ENCODE measurements at places on chromosomes 3 and 15.

DNA sequence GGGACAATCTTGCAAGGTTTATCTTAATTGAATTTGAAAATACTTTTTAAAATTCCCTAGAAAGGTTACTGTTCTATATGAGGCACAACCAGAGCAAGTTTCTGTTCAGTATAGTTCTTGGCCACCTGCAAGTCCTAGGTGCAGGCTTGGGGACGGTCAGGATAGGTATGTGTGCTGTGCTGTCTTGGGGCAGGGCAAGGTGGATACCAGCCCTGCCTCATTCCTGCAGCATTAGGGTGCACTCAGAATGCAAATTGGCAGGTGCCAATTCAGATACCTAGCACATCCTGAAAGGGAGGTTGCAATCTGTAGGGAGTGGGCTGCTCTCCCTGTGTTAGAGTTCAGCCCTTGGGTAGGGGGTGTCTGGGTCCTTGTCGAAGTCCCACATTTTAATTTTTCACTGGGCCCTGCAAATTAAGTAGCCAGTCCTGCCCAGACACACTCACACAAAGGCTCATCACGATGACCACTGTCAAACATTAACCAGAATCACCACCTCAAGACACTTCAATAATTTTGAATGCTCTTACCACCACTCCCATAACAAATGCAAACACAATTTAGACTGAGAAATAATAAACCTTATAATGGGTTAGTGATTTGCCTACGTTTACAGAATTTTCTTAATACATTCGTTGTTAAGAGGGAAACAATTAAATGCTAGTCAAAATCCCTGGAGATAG is 838.0 kb upstream of the NR2F2 start:
- DNase-seq: no peak

GRCh38 chr15:85048430-85048829 is 66.8 kb downstream of the PDE8A start:
- no peak for DNase-seq

GRCh38 chr3:65151666-65152065 is 463.9 kb upstream of the ADAMTS9 start:
- no peak for DNase-seq

DNA sequence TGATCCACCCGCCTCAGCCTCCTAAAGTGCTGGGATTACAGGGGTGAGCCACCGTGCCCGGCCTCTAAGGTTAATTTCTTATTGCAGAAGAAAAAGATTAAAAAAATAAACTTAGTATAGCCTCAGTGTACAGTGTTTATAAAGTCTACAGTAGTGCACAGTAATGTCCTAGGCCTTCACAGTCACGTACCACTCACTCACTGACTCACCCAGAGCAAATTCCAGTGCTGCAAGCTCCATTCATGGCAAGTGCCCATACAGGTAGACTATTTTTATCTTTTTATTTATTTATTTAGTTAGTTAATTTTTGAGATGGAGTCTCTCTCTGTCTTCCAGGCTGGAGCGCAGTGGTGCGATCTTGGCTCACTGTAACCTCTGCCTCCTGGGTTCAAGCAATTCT is 3.2 kb upstream of the FLNB start:
- no peak for DNase-seq

- DNase-seq: no peak
These were observed 44.0 kb upstream of the ALCAM start for GRCh38 chr3:105322570-105323273.

DNA sequence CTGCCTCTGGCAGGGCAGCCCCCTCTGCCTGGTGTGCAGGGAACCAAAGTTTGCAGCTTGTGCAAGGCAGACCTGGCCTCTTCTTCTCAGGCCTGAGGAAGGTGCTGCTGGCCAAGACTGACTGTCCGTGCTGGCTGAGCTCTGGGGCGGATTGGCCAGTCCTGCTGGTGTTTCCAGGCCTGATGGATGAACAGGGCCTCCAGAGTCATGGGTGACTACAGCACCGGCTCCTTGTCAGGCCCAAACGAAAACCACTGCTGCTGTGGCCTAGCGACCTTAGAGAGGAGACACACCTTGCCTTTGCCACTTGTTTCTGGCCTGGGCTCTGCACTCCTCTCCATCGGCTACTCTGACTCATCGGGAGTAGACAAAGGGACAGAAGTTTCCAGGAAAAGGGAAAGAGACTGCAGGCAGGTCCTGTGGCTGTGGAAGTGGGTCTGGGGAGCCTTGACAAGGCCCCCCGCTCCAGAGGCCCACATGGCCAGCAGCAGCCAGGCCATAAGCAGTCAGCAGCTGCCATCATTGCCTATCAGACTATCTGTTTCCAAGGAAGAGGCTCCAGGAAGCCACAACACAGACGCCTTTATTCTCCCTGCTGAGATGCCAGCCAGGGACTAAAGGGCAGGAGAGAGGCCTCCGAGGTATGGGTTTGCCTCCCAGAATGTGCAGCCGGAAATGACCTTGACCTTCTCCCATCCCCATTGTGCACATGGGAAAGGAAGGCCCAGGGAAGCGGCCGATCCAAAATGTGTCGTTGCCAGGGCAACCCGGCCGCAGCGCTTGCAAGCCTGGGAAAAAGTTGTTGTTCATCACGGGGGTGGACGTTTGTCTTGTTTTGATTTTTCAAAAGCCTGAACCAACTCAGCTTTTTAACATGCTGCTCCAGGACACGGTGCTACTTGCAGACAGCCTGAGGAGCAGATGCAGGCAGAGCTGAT is 160.5 kb downstream of the CHSY1 start:
- no peak for DNase-seq

GRCh38 chr15:81480645-81481053 is 106.6 kb upstream of the TMC3 start:
- peak; percentile 6 for DNase-seq

DNA sequence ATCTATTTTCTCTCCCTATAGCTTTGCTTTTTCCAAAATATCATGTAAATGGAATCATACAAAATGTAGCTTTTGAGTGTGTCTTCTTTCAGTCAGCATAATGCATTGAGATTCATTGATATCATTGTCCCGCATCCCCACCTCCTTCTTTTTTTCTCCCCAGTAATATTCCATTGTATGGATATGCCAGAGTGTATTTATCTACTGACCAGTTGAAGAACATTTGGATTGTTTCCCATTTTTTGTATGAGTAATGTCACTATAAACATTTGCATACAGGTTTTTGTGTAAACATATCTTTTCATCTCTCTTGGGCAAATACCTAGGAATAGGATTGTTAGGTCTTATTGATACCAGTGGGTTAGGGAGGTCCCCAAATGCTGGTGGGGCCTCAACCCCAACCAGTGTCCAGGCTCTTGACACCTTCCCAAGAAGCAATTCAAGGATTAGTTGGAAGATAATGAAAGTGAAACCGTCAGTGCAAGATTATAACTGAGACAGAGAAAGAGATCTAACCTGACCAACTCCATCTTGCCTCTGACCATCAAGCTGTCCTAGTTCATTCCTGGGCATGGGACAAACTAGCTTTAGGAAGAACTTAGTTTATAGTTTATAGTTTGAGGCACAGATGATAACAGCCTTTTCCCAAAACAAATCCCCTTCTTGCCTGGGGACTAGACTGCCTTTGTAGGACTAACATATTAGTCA is 7.4 kb upstream of the SLC33A1 start:
- DNase-seq: no peak

DNA sequence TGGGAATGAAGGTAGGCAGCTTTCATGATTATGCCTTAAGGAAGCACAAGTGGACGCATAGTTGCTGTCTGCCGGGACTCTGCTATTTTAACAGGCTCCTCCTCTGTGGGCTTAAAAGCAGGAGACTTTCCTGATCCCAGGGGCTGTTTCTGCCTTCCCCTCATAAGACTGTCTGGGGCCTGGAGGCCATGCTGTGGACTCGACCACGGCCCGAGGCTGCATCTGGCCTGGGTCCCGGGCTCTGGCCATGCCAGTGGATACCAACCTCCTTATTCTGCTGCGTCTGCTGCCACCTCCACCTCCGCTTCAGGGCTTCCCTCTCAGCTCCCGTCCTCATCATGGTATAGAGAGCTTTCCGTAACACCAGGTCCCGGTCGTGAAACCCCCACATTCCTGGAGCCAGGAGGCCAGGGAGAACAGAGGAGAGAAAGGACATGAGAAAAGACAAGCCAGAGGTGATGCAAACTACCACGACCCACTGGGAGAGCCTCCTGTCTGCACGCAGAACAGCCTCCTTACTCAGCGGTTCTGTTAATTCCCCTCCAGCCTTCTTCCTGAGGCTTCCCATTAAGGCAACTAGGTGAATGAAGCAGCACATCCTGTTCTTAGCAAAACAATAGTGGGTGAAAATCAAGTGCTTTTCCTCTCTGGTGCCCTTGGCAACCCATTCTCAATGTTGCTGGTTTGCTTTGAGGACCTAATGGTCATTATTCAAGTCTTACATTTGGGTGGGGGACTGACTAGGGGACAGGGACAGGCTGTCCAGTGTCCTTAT is 200.5 kb downstream of the KLF13 start:
- no peak for DNase-seq

GRCh38 chr3:172138792-172139507 is 99.6 kb downstream of the FNDC3B start:
- DNase-seq: no peak

DNA sequence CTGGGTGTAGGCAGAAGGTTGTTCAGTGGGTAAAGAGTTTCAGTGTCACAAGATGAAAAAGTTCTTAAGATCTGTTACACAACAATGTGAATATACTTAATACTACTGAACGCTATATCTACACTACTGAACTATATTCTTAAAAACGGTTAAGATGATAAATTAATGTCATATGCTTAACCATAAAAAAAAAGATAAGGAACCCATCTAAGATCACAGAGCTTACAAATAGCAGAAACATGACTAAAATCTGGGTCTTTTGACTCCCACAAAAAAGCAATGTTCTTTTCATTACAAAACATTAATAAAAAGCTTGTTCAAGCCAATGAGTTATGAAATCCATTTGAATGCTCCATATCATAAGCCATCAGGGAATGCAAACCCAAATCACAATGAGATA is 34.4 kb downstream of the UBR1 start:
- DNase-seq: no peak

GRCh38 chr3:136343873-136344555 is 93.9 kb downstream of the PCCB start:
- DNase-seq: no peak

DNA sequence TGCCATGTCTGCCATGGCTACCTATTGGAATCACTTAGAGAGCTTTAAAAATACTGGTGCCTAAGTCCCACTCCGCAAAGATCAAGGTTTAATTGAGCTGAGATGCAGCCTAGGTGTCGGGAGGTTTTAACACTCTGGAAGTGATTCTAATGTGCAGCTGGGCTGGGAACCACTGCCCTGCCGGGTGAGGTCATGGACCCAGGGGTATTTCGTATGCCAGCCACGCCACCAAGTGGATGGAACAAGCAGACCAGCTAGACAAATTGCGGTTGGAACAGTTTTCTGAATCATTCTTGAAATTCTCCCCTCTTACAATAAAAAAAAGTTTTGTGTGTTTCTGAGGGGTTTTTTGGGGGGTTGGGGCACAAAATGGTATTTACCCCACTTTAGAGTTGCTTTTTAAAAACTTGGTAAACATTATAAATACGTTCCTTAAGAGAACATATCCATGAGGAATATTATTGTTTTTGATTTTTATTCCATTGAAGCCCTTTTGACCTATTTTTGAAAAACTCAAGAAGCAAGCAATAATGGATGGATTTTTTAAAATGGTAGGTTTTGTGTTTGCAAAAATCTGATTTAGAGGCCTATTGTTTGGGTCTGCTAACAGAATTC is 66.2 kb upstream of the CSTA start:
- DNase-seq: peak; percentile 5

GRCh38 chr3:143536817-143537535 is 311.3 kb downstream of the SLC9A9 start:
- no peak for DNase-seq

GRCh38 chr3:49053543-49053942 is 24.3 kb upstream of the IMPDH2 start:
- DNase-seq: no peak

Data from stimulated activated CD8-positive, alpha-beta memory T cell treated with anti-CD3 and anti-CD28 coated beads, Interleukin-12 subunit alpha, Interleukin-12 subunit beta, amount 100 ng/mL, for 1 hour (primary cell).